SJSA1 (cell line): ENCODE measurements at places on chromosomes 2 and 18. TPM values are rescaled to one million over a fixed set of nuclear protein-coding genes. Genes with fewer than 3 reads are reported as not detected.

DNA sequence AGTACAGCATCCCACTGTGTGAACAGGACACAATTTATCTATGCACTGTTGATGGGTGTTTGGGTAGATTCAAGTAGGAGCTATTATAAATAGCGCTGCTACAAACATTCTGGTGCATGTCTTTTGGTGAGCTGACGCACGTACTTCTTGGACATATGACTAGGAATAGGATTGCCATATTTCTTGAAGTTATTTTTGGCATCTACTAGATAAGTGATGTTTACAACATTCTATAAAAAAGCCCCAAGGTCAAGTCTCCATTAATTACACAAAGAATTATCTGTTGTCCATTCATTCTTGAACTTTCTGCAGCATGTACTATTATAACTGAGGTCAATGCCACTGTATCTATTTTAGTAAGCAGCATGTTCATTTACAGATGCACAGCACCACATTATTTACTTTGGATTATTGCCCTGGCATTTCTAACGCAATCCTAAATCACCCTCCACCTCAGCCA, 225.5 kb upstream of the TMEM200C start:
- no peak for DNase-seq

The MIB1 gene
- 53.0 and 65.4 TPM in 2 replicates for total RNA-seq

The FAM136A gene
- 32.2 and 33.4 TPM in 2 replicates for total RNA-seq

DNA sequence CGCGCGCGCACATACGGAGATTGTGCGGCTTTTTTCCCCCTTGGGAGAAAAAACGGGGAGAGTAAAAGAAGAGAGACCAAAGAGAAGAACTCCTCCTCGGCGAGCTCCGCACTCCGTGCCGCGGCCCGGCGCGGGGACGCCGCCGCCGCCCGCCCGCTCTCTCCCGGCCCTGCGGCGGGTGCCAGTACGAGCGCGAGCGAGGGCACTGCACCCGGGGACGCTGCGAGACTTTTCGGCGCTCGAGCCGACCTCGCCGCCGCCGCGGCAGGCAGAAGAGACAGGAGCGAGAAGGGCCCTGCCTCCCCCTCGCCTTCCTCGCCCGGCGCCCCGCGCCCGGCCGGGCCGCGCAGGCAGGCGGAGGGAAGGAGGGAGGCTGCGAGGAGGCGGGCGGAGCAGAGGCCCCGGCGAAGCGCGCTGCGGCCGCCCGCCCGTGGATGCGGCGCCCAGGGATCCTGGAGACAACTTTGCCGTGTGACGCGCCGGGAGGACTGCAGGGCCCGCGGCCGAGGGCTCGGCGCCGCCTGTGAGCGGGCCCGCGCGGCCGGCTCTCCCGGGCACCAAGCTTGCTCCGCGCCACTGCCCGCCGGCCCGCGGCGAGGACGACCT, 857 bp upstream of the INHBB start:
- DNase-seq, result no peak

- no peak for DNase-seq
Observed at GRCh38 chr2:94982675-94983074, 42.8 kb upstream of the MAL start.

- DNase-seq, result no peak
Observed at GRCh38 chr2:147288131-147288530, 556.7 kb upstream of the ACVR2A start.

DNA sequence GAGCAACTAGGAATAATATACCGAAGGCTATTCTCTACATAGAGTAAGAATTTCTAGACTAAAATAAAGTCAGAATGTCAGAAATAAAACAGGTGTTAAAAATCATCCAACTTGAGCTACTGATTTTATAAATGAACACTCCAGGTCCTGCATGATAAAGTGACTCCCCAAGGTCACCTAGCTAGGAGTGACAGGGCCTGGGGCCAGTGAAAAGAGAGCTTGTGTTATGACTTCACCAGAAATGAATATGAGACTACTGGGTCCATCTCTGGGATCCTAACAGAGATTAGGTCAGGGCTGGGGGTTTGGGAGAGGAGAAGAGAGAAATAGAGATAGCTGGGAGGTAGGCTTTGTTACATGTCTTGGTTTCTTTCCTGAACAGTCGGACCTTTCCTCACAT, 89.7 kb upstream of the CYP1B1 start:
- DNase-seq, result no peak

DNA sequence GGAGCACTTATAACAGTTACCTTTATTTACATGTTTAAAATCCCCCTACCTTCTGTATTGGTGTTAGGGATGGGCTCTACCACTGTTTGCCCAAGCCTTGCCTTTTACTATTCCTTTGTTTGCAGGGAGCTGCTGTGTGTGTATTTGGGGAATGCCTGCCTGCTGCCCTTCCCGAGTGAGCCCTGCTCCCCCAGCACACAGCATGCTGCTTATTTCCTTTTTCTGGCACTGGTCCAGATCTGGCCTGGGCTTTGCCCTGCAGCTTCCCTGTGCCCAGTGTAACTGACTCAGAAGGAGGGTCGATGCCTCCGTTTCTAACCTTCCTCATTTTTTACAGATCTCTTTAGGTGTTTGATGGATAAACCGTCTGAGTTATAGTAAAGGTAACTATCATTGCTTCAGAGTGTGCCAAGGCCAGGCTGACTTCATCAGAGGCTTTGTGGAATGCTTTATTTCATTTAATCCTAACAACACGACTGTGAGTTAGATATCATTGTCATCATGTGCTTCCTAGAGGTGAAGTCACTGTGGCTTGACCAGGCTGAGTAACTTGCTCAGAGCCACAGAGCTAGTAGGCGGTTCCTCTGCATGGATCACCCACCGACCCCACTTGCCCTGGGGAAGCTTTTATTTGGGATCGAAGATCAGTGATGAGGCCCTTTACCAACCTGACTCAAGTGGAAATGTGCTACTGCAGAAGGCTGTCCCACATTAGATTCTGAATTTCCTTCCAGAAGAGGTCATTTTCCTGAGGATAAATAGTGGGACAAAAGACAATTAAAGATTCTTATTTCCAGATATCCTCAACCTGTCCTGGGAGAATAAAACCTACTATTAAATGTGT, 238.8 kb downstream of the ZNF407 start:
- DNase-seq, result no peak

DNA sequence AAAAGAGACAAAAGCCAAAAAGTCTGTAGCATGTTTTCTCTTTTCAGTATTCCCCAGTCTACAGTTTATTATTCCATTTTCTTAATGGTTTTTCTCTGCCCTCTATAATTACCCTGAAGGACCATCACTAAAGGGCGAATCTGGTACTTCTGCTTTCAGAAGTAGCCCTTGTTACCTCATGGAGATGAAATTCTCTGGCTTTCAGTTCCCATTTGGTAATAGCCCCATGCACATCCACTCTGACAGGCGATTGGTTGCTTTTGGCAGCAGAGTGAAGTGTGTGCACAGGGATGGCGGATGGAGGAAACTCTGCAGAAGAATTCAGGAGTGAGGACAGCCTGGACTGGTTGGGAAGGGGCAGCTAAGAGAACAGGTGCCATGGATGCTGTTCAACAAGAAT, 66.3 kb upstream of the NABP1 start:
- DNase-seq, result no peak
